ENCODE measurements at places on chromosomes 2 and 18.

DNA sequence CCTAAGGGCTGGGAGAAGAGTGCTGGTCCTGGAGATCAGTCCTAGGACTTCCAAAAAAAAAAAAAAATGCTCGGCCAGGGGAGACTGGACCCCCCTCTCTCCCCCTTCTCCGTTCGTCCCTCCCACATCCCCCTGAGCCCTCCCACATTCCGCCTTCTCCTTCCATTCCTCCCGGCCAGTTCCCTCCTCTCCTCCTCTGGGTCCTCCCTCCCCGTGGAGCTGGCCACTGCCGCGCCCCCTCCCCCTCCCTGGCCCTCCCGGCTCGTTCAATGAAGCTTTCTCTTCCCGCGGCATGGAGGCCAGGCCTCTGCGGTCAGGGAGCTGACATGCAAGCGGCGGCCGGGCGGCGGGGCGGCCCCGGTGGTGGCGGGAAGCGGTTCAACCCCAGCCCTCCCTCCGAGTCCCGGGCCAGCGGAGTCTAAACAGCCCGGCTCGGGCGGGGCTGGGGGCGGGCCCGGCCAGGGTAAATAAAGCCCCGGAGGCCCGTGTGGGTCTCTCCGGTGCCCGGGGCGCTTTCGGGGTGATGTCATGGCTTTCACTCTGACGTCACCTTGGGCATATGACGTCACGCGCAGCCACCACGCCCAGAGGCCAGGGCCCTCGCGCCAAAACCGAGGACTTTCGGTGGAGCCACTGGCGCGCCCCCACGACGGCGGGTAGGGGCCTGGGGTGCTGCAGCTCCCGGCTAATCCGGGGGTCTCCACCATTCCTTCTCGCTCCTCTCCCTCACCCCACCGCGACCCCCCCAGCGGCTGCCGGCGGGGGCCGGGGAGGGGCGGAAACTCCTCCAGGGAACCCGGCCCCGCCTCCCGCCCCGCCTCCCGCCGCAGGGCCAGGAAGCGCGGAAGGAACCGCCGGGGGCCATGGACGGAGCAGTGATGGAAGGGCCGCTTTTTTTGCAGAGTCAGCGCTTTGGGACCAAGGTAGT is at the start of the genes DOK1 and LOXL3:
Gene DOK1, plus strand, starts transcription at position 829 of the 928 bp plus-strand sequence. Its CDS starts 35 bp downstream, at position 864.
Gene LOXL3, minus strand, starts transcription at position 51 of the 928 bp plus-strand sequence. CDS start 1,308 bp downstream, outside the sequence.
- DNase-seq, result peak; percentile 94

- no peak for DNase-seq
Measured at GRCh38 chr2:152418688-152419087, 83.7 kb downstream of the FMNL2 start.

DNA sequence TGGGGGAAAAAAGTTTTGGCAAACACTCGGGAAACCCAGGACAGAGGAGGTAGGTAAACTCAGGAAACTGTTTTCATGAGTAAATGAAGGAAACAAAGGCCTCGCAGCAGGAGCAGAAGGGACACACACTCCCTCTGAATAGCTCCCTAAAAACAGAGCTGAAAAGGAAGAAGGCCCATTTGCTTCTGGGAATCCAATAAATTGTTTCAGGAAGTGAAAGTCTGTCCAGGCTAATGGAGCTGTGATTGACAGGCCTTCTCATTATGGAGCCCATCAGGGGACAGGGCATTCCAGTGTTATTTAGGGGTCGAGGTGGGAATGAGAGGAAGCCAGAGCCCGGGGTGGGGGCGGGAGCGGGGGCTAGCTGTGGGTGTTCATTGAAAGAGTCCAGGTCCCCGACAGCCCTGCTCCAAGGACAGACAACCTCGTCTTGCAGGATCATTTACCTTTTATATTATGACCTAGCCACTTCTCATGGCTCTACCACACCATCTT is 81.2 kb downstream of the GBX2 start:
- no peak for DNase-seq

GRCh38 chr2:46331109-46331766 is 34.0 kb downstream of the EPAS1 start:
- DNase-seq, result peak; percentile 66

GRCh38 chr2:58875436-58875835 is 634.3 kb upstream of the FANCL start:
- DNase-seq, result no peak

DNA sequence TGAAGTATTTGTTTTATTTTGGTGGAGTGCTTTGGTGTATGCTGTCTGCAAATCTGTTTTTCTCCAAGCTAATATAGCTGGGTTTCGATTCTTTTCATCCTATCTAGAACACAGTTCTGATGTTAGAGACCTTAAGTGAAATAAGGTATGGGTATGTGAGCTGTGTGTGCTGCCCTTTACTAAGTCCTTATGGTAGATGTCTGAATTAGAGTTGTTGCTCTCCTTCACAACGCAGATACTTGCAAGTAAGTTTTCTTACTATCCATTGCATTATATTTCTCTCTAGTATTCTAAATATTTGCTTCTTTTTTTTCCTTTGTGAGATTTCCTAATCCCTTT is 38.6 kb downstream of the AGFG1 start:
- DNase-seq, result no peak

DNA sequence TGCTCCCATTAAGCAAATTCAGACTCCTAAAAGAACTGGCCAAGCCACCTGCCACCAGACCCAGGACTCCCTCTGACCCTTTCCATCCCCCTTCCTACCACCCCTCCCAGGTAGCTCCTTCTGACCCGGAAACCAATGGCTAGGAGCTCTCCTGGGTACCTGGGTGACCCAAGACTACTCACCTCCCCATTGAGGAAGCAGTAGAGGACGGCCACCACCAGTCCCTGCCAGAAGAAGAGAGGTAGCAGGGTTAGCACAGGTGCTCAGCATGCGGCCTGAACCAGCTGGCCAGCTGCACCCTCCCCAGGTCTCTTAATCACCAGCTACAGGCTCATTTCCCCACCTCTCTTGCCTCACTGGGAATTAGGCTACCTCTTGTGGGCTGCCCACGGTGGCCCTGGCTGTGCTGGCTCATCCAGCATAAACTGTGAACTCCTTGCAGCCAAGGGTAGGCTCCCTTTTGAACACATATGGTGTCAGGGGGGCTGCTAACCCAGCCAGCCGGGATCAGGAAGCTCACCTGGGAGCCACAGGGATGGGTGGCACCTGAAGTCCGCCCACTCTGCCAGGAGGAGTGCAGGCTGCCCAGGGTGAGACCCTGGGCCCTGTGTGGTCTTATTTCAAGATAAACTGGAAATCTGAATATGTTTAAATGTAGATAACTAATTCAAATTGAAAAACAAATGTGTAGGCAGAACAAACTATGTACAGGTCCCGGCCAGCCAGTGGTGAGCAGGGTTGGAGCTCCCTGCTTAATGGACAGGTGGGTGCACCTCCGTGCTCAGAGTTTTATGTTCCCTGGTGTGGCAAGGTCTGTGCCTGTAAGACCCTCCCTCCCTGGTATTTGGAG is 9.9 kb downstream of the TMEM37 start:
- DNase-seq, result no peak

DNA sequence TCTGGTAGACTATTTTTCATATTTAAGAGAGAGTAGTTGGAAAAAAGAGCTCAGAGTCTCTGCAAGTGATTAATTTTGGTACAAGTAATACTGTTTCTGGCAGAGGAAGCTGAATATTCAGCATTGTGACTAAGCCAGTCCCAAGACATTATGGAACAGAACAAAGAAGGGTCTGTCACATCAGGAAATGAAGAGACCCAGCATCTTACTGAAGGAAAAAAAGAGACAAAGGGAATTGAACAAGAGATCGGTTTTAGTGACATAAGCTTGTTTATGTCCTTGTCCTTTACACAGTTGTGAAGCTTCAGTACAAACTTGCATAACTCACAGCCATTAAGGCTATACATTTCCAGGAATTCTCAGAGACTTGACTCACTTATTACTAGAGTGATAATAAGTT is 568.5 kb upstream of the SLC8A1 start:
- no peak for DNase-seq

DNA sequence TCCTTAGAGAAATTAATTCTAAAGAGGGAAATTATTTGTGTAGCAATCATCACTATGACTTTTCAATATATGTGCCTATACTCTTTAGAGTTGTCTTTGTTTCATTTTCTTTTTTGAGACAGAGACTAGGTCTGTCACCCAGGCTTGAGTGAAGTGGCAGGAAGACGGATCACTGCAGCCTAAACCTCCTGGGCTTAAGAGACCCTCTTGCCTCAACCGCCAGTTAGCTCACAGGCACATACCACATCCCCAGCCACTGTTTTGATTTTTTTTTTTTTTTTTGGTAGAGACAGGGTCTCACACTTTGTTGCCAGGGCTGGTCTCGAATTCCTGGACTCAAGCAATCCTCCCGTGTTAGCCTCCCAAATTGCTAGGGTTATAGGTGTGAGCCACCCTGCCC is 12.4 kb downstream of the YWHAQ start:
- DNase-seq, result no peak
